ENCODE measurements at places on chromosomes 4 and X.

DNA sequence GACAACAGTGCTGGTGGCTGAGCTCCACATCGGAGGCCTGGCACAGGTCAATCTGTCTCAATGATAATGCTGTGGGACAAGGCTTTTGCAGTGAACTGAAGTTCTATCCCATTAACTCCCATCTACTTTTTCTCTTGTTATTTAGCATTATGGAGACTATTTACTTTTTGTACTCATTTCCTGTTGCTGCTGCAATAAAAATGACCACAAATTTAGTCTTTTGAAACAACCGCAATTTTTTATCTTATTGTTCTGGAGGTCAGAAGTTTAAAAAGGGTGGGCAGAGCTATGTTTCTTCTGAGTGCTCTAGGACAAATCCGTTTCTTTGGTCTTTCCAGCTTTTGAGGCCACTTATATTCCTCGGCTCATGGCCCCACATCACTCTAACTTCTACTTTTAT, 111.0 kb upstream of the PITX2 start:
- no peak for DNase-seq

- no peak for DNase-seq
Observed at GRCh38 chr4:81519856-81520255, 48.1 kb upstream of the RASGEF1B start.

- no peak for DNase-seq
Observed at GRCh38 chrX:45619290-45619689, 418.6 kb upstream of the DIPK2B start.

DNA sequence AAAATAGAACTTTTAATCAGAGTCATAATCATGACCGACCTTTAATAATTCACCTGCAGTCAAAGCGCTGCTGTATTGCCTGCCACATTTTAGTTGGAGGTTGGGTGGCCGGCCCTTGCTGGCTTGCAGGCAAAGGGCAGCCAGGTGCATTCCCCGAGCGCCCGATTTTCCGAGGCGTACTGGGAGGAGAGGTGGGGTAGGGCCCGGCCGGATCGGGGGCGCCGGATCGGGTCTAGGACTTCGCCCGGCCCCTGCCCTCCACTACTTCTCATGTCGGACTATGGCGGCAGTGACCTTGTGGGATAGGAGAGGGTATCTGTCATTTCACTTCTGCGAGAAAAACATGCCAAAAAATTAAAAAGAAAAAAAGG, 2.5 kb upstream of the RS1 start:
- peak; percentile 14 for DNase-seq

DNA sequence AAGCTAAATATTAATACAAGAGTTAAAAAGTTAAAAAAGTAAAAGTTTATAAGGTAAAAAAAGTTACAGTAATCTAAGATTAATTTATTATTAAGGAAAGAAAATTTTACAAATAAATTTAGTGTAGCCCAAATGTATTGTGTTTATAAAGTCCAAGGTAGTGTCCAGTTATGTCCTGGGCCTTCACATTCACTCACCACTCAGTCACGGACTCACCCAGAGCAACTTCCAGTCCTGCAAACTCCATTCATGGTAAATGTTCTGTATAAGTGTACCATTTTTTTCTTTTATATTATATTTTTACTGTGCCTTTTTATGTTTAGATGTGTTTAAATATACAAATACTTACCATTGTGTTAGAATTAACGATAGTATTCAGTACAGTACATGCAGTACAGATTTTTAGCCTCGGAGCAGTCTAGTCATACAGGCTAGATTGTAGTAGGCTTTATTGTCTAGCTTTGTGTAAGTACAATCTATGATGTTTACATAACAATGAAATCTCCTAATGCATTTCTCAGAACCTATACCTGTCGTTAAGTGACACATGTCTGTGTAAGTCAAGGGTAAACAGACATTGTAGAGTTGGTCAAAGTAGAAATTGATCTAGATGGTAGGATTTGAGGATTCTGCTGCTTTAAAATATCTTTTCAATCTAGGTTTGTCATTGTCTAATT, 197.7 kb downstream of the GC start:
- DNase-seq = no peak

DNA sequence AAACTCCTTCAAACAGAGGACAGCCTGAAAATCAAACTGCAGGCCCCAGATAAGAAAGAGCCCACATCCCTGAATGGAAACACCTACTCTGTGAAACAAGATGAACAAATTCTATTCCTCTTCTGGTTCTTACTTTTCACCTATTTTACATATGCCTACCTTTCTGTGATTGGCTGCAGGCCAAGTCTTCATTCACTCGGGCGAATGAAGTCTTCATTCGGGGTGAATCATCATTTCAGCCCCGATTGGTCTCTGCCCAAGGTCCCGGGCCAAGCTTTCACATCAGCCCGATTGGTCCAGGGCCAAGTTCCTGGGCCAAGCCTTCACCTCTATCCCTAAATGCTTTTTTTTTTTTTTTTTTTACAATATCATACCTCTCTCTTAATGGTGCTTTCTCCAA, 529.8 kb upstream of the ACTRT1 start:
- DNase-seq = no peak

GRCh38 chr4:139674875-139675550, 9.4 kb downstream of the MGST2 start:
- DNase-seq = no peak

- DNase-seq = no peak
Observed at GRCh38 chr4:40363945-40364344, 28.8 kb downstream of the CHRNA9 start.

- DNase-seq = no peak
Observed at GRCh38 chr4:20529691-20530090, 170.6 kb upstream of the PACRGL start.

- DNase-seq = no peak
Observed at GRCh38 chr4:45701621-45702020, 422.2 kb downstream of the GABRG1 start.

DNA sequence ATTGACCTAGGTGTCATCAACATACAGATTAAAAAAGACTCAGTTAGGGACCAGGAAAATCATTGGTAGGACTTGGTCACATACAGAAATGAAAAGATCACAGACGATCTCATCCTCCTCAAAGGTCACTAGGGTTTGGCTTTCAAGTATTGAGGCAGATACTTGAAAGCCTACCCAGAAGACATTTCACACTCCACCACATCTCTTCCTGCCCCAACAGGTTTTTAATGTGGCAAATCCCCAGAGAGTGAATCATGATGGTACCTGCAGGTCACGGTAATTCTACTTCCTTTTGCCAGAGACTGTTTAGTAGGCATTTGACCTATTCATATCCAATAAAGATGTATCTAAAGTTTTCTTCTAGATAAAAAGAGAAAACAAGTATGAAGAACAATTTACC, 44.1 kb downstream of the INPP4B start:
- DNase-seq = no peak

GRCh38 chr4:173507471-173508385, 22.3 kb downstream of the HAND2 start:
- DNase-seq = no peak

GRCh38 chrX:134186362-134187121, 50.4 kb upstream of the CCDC160 start:
- peak; percentile 47 for DNase-seq

- no peak for DNase-seq
Observed at GRCh38 chr4:85970535-85970934, 389.3 kb downstream of the MAPK10 start.

DNA sequence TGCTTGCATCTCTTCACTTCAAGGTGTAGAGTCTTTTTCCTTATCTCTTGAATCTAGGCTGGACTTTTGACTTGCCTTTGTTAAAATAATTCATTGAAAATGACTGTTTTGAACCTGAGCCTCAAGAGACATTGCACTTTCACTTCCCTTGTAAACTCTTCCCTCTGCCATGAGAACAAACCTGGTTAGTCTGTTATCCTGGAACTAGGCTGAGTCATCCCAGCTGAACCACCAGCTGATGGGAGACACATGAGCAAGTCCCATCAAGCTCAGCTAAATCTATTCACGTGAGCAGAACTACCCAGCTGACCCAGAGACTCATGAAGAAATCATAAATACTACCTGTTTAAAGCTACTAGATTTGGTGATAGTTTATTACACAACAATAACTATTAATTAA, 202.3 kb upstream of the CENPE start:
- DNase-seq = no peak

DNA sequence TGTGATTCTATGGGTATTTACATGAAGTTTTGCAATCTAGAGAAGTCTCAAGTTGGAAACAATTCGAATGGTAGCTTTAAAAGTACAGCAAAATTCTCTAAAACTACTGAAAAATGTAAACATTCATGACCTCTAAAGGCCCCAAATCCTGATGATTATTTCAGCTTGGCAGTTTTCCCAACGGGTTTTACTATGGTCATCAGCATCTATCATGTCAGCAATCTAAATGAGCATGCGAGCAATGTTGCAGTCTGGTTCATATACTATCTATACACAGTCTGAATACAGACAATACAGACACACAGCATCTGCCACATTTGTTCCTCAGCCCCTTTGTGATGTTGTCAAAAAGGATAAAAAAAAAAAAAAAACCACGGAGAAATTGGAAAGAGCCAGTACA, 790.3 kb upstream of the HTR2C start:
- no peak for DNase-seq

DNA sequence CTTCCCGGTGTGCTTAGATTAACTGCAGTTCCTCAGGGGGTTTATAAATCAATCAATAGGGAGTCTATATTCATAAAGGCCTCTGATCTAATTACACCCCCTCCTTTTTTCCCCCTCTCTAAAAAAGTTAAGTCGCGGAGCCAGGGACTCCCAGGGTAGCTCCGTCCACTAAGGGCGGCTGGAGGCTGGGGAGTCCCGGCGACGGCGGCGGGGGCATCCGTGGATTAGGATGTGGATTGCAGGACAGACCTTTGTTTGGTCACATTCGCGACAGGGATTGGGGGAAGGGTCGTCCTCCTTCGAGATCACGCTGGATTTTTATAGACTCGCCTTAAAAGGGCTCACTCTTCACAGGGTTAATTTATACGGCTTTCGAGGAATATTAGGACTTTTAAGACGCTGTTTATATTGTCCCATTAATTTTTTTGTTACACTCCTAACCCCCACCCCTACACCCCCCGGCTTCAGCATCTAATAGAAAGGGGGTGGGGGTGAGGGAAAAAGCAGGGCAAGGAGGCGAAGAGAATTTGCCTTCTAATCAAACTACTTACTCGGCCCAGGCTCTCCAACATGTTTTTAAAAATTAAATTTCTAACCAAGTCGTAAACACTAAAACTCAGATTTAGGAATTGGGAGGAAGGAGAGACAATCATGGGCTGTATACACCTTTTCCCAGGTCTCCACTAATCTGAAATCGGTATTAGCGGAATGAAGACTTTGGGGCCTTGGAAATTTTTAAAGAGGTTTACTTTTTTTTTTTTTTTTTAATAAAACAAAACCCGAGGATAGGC, 8.5 kb downstream of the PITX2 start:
- no peak for DNase-seq

- no peak for DNase-seq
Observed at GRCh38 chr4:84498935-84499623, at the start of gene NKX6-1. Gene NKX6-1, minus strand, starts transcription at chr4:84499292. Its CDS starts 1,064 bp downstream, at chr4:84498228.

DNA sequence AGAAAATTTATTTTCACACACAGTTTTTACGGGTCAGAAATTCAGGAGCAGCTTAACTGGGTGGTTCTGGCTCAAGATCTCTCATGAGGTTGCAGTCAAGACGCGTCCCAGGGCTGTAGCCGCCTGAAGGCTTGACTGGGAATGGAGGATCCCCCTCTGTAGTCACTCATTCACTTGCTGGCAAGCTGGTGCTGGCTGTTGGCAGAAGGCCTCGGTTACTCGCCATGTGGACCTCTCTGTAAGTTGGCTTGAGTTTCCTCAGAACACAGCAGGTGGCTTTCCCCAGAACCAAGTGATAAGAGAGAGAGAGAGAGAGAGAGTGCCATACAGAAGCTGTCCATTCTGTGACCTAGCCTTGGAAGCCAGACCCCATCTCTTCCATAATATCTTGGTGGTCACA, 132.8 kb downstream of the DCLK2 start:
- no peak for DNase-seq

DNA sequence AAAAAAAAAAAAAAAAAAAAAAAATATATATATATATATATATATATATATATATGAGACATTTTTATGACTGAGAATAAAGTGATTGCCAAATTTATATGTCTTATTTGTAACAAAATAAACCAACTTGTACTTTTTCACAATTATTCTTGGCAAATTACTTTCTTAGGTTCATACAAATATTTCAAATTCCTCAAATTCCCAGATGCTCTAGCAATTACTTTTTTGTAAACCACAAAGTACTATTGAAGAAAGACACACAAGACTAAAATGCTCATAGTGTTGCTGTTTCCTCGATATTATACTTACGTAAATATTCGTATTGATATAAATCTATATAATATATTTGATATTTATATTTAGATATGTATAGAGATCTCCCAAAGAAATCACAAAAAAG, 390.0 kb downstream of the FAT4 start:
- DNase-seq = no peak

GRCh38 chrX:154411981-154412340, 622 bp downstream of the TAFAZZIN start:
- DNase-seq = peak; percentile 23

DNA sequence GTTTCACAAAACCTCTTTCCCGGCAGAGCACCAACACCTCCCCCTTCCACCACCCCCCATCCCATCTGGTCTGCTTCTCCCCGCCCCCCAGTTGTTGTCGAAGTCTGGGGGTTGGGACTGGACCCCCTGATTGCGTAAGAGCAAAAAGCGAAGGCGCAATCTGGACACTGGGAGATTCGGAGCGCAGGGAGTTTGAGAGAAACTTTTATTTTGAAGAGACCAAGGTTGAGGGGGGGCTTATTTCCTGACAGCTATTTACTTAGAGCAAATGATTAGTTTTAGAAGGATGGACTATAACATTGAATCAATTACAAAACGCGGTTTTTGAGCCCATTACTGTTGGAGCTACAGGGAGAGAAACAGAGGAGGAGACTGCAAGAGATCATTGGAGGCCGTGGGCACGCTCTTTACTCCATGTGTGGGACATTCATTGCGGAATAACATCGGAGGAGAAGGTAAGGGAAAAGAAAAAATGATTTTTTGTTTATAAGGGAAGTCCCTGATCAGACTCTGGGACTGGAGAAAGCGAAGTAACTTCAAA, at the start of gene PDGFRA:
PDGFRA (plus strand) TSS at position 333 of the 541 bp plus-strand sequence. CDS start 29,476 bp downstream, outside the sequence.
- DNase-seq = no peak

GRCh38 chr4:169645627-169646026, 25.2 kb downstream of the CLCN3 start:
- DNase-seq = no peak

DNA sequence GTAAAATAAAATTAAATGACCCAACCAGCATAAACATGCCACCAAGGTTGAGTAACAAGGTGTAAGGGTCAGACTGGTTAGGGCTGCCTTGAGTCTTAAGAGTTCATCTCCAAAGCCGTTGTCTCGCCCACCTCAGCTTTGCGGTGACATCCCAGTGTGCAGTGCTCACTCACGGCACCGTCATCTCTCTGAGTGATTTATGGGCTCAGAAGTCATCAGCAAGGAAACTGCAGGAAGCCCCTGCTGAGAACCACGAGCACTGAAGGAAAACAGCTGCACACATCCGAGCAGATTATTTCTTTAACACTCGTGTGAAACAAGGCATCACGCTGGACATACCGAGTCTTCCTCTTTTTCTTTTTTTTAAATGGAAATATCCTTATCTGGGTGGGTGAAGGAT, 411.1 kb downstream of the TRIML1 start:
- DNase-seq = no peak

Data from naive thymus-derived CD8-positive, alpha-beta T cell (primary cell).